HAP-1 (cell line): ENCODE measurements at places on chromosomes 3 and 15.

DNA sequence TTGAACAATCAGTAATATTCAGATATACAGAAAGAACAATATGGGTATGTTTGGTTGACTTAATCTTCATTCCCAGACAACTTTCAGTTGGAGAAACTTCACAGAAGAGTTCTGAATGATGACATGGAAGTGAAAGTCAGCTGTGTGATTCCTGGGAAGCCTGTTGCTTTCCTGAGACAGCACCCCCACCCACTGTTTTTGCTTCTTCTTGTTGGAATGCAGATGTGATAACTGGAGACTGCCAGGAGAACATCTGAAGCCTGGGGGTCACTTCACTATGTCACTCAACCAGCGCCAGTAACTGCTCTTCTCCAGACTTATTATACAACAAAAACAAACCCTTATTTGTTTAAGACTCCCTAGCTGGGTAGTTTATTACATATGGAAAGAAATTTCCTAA lies 599.4 kb downstream of the ZIC1 start:
- no peak for DNase-seq

DNA sequence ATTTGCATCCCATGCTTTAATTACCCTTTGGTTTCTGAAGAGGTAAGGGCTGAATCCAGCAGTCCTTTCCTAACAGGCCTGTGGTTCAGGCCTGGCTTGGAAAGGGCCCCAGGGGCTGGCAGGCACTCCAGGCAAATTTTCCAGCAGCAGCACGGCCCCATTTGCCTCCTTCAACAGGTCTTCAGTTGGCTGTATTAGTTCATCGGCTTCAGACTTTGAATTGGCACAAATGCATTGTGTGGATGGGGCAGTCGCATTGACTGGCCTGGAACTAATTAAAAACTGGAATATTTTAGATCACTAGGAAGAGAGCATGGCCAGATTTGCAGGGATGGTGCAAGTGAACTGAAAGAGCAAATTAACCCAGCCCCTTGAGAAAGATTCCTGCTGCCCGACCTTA lies 207.8 kb upstream of the MCTP2 start:
- no peak for DNase-seq

DNA sequence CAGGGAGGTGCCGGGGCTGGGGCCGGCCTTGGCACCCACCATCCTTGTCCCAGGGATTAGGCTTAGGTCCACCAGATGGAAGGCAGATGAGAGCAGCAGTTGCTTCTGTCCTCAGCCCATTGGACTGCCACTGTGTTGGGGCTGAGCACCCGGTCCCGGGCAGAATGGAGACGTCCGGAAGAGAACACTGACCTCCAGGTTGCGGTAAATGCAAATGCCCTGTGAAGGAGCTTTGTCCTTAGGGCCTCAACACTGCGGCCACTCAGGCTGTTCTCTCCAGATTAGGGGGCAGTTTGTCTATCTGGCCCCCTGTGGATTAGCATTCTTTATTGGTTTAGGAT lies at the start of gene SERINC4:
SERINC4 (minus strand) TSS at position 276 of the 341 bp plus-strand sequence; CDS start at position 42, 234 bp downstream.
- no peak for DNase-seq

GRCh38 chr15:66894986-66895780 lies 170.2 kb upstream of the SMAD3 start:
- peak; percentile 5 for DNase-seq

- DNase-seq, result no peak
These were observed 758.3 kb upstream of the ARPP21 start for GRCh38 chr3:34881026-34881425.

DNA sequence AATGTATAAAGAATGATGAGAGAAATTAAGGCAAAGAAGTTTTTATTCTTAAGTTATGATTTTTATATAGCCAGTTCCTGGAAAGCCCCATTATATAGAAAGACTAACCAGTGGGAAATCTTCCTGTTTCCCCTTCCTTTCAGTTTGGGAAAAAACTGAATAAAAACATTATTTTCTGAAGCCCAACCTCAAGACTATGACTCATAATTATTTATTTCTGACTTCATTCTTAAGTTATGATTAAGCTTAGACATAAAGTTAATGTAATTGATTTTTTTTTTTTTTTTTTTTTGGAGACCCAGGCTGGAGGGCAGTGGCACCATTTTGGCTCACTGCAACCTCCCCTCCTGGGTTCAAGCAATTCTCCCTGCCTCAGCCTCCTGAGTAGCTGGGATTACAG lies 55.8 kb downstream of the TRPC1 start:
- DNase-seq, result no peak

GRCh38 chr3:125481786-125482185 lies 38.2 kb downstream of the SNX4 start:
- DNase-seq, result no peak

DNA sequence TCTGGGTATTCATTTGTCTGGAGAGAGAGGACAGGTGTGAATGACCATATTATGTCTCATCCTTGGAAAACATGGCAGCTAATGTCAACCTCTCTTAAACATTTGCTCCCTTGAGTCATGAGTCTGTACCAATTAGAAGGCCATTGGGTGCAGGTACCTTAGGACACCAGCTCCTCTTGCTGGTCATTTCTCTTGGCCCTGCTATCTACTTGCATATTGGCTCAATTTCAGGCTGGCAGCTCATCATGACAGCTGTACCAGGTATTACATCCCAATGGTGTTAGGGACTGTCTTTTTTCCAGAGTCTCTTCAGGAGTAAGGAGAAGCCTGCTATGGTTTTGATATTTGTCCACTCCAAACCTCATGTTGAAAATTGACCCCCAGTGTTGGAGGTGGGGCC lies 92.2 kb upstream of the ANKRD28 start:
- DNase-seq, result no peak

- peak; percentile 65 for DNase-seq
These were observed 176.5 kb upstream of the LYSMD4 start for GRCh38 chr15:99909592-99910295.

- DNase-seq, result no peak
These were observed 100.7 kb upstream of the SLC4A7 start for GRCh38 chr3:27584874-27585273.
